GM04503 (cell line): ENCODE measurements at places on chromosomes 13 and 19.

DNA sequence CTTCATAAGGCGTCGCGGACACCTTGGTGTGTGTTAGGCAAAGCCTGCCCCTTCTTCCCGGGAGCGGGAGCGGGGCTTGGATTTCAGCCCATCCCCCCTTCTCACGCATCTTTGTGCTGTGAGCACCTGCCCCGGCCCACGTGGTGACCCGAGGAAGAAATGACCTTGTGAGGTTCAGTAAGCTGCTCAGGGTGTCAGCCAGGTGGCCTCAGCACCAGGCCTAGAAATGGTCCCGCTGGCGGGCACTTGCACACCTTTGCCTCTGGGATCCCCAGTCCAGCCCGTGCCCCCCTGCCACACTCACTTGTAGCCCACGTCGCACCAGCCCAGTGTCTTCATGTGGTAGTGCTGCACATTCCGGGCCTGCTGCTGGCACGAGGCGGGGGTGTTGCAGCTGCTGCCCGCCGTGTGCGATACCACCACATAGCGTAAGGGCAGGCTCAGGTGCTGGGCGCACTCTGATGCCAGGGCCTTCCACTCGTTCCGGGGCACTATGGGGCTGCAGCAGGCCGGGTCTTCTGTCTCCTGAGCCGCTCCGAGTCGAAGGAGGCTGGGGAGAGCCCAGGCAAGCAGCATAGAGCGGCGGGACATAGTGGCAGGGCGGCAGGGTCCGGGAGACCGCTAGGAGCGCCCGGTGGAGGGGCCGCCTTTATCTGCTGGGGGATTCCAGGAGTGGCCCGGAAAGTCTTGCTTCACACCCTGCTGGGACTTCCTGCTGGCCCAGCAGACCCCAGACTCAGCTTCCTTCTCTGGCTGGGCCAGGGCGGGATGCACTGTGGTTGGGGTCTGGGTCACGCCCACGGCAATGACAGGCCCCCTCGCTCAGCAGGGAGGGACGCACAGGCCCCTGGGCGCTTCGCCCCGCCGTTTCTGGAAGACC is at the start of gene PGLYRP1:
PGLYRP1 (minus strand) TSS at position 623 of the 880 bp plus-strand sequence; CDS start at position 591, 32 bp downstream.
- DNase-seq: no peak

DNA sequence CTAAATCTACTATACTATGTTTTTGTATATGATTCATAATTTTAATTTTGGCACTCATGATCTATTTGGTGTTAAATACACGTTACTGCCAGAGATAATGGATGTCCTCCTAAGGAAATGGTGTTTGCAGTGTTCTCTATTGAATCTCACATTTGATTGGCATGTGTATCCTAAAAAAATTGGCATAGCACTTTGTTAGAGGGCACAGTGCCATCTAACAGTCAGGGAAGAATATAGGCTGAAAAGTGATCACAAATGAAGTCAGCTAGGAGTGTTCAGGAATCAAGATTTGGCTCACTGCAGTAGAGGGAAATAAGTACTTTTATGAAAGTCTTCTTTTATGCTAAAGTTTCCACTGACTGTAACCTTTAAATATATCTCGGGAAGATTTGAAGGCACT is 624.6 kb downstream of the GPC6 start:
- no peak for DNase-seq

DNA sequence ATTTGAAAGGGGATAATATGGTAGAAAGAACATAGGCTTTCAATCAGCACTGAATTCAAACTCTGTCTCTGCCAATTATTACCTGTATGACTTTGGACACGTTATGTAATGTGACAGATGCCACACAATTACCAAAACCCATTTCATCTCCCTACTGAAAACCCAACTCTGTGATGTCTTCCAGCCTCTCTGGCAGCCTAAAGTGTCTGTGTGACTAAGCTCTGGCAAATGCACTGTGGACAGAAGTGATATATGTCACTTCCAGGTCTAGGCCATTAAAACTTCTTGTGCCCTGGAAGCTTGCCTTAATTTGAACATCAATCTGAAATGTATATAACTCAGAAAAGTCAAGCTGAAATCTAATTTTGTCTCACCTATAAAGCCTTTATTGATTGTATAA is 552.0 kb downstream of the RFC3 start:
- DNase-seq: no peak

GRCh38 chr19:48487948-48488347 is 18.8 kb downstream of the CYTH2 start:
- peak; percentile 63 for DNase-seq

GRCh38 chr13:93248627-93249047 is 22.0 kb downstream of the GPC6 start:
- no peak for DNase-seq
